ENCODE measurements at places on chromosomes 3 and 15.

GRCh38 chr15:98658831-98659699 lies 10.7 kb downstream of the IGF1R start:
- DNase-seq: no peak

- no peak for DNase-seq
Observed at GRCh38 chr15:52359722-52360121, 64.1 kb upstream of the MYO5C start.

- no peak for DNase-seq
Observed at GRCh38 chr3:170359178-170359704, 1.7 kb downstream of the SKIL start.

- no peak for DNase-seq
Observed at GRCh38 chr15:82177291-82178010, 85.1 kb downstream of the EFL1 start.

GRCh38 chr3:184678317-184679055 lies 33.4 kb downstream of the MAGEF1 start:
- no peak for DNase-seq

DNA sequence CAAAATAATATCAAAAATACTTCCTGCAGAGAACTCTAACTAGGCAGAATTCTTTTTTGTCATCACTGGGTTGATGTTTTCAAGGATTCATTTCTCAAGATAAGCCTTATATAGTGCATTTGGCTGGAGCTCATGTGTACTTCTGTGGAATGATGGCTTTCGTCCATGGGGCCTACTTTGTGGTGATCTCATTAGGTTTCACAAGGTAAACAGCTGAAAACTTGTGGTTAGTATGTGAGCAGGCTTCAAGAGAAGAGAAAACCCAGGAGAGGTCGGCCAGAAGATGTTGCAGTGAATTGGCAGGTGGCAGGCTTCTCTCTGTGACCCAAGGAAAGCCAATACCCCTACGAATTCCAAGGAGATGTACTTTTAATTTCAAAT lies 121.4 kb upstream of the PHLDB2 start:
- DNase-seq: no peak

DNA sequence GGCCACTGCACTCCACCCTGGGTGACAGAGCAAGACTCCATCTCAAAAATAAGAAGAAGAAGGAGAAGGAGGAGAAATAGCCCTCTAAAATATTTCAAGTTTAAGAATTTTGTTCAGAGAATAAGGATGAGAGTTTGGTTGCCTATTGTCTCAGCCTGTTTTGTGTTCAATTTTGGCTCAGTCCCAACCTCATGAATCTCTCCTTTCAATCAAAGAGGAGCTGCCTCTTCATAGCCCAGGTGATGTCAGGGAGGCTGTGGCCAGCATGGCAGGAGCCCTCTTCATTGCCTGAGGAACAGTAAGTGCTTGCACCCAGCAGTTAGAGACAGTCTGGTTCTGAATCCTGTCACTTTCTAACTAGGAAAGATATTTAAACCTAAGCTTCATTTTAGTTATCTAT lies 55.0 kb downstream of the BDH1 start:
- no peak for DNase-seq

DNA sequence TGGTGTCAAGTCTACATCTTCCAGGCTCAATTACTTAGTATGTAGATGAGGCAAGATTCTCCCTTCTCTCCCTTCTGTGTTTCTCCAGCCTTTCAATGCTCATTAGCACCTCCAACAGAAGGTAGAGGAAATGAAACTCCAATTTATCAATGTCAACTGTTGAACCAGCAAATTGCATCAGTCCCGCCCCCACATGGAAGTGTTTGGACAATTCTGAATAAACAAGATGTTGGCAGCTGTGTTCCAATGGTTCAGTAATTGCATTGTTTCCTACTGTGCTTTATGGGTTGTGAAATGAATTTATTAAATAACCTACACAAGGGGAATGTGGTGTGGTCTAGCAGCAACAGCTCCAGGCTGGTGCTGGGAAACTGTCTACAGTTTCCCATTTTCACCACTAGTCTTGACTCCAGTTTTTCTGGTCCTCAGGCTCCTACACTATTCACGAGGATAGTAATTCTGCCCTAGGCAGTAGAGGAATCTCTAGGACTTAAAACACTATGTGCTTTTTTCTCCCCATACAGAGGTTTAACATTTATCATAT lies 91.9 kb downstream of the MB21D2 start:
- no peak for DNase-seq

- DNase-seq: no peak
Observed at GRCh38 chr3:46669191-46669999, 24.1 kb downstream of the ALS2CL start.

DNA sequence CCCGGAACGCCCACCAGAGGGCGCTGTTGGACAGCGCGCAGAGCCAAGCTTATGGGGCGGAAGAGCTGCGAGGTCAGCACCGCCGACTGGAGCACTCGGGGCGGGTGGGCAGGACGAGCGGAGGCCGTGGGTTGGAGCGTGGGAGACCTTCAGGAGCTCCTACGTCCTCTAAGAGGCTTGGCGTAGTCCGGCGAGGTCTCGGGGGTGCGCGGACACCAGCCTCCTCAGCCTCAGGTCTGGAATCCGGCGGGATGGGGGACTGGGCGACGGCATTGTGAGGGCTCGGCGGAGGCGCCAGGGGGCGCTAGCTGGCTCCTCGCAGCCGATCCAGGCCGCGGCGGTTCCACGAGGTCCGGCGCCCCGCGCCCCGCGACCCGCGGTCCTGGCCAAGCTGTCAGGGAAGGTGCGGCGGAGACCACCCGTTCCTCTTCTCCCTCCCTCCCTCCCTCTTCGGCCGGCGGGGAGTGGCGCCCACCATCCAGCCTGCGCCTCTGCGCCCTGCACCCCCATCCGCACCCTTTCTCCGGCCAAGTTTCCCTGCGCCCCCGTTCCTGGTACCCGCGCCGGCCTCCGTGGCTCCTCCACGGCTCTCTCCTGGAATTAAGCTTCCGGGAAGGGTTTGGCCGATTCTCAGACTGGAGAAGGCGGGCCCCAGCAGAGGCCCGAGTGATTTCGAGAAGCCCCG lies 24.3 kb upstream of the POLG start:
- DNase-seq: peak; percentile 69

- DNase-seq: peak; percentile 15
Observed at GRCh38 chr15:72342385-72342784, 22.4 kb upstream of the CELF6 start.

- no peak for DNase-seq
Observed at GRCh38 chr15:50210462-50211157, 28.6 kb downstream of the SLC27A2 start.

DNA sequence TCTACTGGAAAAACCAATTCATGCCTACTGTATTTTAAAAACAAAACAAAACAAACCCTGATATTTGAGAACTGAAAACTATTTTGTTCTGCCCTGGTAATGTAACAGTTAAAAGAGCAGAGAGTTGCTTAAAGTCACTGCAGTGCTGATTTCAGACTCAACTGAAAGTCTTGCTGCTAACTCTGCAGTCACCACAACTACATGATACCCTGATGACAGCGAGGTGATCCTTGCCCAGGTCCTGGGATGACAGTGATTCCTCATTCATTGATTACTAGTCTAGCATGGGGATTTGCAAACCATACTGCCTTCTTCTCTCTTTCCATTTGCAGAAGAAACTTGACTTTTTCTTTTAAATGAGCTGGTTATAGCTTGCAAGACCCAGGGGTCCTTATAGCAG lies 67.5 kb downstream of the MME start:
- no peak for DNase-seq

- no peak for DNase-seq
Observed at GRCh38 chr3:157713101-157713500, 209.9 kb upstream of the VEPH1 start.

GRCh38 chr3:152737021-152737908 lies 97.7 kb upstream of the P2RY1 start:
- no peak for DNase-seq

- no peak for DNase-seq
Observed at GRCh38 chr3:123096731-123097130, 29.9 kb downstream of the PDIA5 start.

- DNase-seq: no peak
Observed at GRCh38 chr3:56339671-56340070, 128.6 kb downstream of the ERC2 start.

- no peak for DNase-seq
Observed at GRCh38 chr15:74365598-74366445, 1.6 kb downstream of the CYP11A1 start.

DNA sequence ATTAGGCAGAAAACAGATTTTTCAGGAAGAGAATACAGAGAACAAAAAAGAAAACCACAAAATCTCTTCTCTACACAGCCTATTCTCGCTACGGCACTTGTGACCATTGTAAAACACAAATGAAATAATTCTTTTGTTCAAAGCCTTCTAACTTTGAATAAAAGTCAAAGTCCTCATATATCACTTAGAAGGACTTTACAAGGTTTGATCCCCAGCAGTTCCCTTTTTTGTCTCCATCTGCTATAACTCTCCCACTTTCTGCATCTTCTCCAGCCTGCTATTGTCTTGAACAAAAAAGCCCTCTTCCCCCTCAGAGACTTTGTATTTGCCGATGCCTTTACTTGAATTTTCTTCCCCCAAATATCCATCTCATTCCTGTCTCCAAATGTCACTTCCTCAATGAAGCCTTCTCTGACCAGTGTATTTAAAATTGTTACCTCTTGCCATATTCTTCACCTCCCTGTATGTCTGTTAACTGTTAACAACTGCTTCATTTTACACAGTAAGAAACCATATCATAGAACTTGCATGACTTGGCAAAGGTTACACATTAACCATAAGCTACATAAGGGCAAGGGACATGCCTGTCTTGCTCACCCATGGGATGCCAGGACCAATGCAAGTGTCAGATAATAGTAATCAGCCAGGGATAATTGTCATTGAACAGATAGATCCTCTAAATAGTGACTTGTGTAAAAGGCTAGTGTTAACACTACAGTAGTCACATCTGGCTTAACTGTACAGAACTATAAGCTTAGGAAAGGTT lies 122.4 kb downstream of the CBLB start:
- DNase-seq: no peak

DNA sequence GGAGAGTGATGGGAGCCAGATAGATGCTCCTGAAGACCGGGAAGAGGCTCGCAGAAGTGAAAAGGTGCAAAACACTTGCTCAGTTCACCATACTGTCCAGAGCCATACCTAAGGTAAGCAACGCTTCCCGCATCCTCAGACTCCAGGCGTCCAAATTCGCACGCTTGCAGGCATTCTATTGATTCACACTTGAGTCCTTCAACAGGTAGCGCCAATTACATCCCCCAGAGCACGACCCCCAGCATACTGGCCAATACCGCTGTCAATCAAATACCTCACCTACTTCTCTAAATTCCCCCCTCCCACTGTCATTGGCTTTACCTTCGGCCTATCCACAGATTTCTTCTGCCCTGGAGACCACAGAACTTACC lies 361 bp upstream of the STXBP5L start:
- no peak for DNase-seq

DNA sequence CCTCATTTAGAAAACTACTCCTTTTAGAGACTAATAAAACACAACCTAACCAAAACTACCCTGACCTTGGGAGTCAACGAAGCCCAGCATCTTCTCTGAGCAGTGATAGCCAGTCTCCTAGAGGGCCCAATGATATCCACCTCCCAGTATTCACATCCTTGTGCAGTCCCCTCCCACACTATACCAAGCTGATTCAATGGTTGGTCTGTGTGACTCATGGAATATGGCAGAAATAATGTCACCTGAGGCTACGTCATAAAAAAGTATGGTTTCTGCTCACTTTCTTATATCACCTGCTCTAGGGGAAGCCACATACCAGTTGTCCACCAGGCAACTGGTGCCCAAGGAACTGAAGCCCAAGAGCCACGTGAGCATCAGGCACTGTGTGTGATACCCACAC lies 21.4 kb upstream of the USF3 start:
- DNase-seq: no peak

- DNase-seq: no peak
Observed at GRCh38 chr3:39090922-39091321, 16.5 kb downstream of the GORASP1 start.

- DNase-seq: no peak
Observed at GRCh38 chr15:84940399-84940798, 41.3 kb upstream of the PDE8A start.

- DNase-seq: no peak
Observed at GRCh38 chr3:108897883-108898282, 55.8 kb downstream of the GUCA1C start.

GRCh38 chr3:74387111-74387735 lies 227.2 kb downstream of the CNTN3 start:
- DNase-seq: no peak

GRCh38 chr15:60477916-60478565 lies 901 bp downstream of the ICE2 start:
- DNase-seq: no peak

DNA sequence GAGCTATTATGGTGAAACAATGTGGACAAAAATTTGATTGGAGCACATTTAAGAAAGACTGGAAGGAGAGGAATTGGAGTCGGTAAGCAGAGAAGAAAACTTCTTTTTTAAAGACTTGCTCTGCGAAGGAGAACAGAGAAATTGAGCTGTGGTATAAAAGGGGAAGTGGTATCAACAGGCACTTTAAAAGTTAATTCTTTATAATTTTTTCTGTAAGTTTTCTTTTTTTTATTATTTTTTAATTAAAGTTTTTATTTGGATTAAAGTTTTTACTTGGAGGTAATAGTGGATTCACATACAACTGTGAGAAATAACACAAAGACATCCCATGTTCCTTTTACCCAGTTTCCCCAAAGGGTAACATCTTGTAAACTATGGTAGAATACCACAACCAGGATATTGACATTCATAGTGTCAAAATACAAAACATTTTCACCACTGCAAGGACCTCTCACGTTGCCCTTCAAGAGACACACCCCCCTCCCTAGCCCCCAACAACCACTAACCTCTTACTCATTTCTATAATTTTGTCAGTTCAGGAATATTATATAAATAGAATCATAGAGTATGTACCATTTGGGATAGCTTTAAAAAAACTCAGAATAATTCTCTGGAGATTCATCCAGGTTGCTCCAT lies 33.8 kb upstream of the XIRP1 start:
- no peak for DNase-seq

DNA sequence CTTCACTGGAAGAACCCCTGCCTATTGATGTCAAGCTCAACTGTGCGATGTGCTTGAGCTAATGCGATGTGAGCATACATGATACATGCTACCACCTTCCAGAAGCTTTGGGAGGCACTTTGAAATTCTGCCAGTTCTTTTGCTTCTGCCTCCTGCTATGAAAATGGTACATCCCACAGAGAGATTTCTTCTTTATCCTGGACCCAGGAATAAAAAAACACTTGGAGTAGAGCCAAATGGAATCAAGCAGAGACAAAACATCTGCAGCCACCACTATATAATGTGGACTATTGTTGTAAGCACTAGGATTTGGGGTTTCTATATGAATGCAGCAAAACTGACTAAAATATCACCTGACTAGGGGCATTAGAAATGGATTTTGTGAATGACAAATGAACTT lies 119.9 kb upstream of the GAP43 start:
- no peak for DNase-seq

- DNase-seq: peak; percentile 1
Observed at GRCh38 chr15:51907136-51907862, 64.3 kb downstream of the LEO1 start.

GRCh38 chr3:37646865-37647264 lies 214.8 kb upstream of the CTDSPL start:
- no peak for DNase-seq

- DNase-seq: no peak
Observed at GRCh38 chr3:128416578-128417211, 50.0 kb downstream of the DNAJB8 start.

Data from stimulated activated CD8-positive, alpha-beta memory T cell treated with anti-CD3 and anti-CD28 coated beads, Interleukin-2, amount 100 ng/mL, for 48 hours (primary cell).